ENCODE measurements at places on chromosomes 7 and 10. TPM values are rescaled to one million over a fixed set of nuclear protein-coding genes. Genes with fewer than 3 reads are reported as not detected.

VENTX gene
- 0.48 TPM for total RNA-seq

EXOC6 gene
- 13.1 TPM for total RNA-seq

CUBN gene
- 0.37 TPM for total RNA-seq

KLF14 gene
- not detected for total RNA-seq

MSMB gene
- not detected for total RNA-seq

CALHM2 gene
- 18.0 TPM for total RNA-seq

WDR11 gene
- total RNA-seq, result 54.9 TPM

DNA sequence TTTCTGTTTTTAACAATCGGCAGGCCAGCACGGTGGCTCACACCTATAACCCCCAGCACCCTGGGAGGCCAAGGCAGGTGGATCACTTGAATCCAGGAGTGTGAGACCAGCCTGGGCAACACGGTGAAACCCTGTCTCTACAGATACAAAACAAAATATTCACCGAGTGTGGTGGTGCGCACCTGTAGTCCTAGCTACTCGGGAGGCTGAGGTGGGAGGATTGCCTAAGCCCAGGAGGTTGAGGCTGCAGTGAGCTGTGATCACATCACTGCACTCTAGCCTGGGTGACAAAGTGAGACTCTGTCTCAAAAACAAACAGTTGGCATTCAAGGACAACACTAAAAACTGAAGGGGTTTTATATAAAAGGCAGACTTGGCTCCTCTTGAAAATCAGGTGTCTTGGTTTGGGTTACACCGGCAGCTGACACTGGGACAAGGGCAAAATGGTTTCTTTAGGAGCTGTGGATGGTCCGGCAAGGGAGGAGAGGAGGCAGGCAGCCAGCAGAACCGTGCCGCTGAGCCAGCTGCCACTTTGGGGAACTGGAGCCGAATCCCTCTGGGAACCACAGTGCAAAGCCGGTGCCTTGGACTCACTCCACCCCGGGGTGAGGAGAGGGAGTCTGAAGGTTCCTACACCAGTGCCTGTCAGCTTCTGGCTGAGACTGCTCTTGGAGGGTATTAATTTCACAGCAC is 52.6 kb downstream of the CHST3 start:
- no peak for DNase-seq

GRCh38 chr7:135180122-135180521 is 9.6 kb upstream of the CYREN start:
- DNase-seq, result no peak

- DNase-seq, result no peak
Observed at GRCh38 chr7:68321076-68321639, 1277.1 kb upstream of the AUTS2 start.

DNA sequence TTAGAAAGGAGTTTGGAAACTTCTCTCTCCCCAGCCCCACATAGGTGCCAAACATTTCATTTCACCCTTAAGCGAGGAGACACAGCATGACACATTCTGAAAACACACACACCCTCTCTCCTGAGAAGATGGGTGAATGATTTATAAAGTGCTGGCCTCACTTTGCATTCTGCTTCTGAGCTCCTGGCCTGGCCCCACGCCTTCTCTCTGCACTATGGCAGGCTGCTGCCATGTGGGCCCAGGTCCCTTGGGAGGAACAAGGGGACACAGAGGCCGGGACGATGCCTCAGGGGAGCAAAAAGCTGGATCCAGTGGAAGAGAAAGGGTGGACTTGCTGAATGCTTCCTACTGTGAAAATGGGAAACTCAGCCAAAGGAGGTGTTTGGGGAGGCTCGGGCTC is 56.0 kb downstream of the CPXM2 start:
- no peak for DNase-seq

GRCh38 chr7:134669845-134670373 is 23.3 kb downstream of the BPGM start:
- peak; percentile 44 for DNase-seq

- no peak for DNase-seq
Observed at GRCh38 chr10:79628083-79628482, 17.3 kb downstream of the SFTPA1 start.

- DNase-seq, result no peak
Observed at GRCh38 chr7:84535580-84536270, 341.1 kb upstream of the SEMA3A start.

GRCh38 chr10:69567920-69568319 is 5.3 kb downstream of the NEUROG3 start:
- peak; percentile 15 for DNase-seq

DNA sequence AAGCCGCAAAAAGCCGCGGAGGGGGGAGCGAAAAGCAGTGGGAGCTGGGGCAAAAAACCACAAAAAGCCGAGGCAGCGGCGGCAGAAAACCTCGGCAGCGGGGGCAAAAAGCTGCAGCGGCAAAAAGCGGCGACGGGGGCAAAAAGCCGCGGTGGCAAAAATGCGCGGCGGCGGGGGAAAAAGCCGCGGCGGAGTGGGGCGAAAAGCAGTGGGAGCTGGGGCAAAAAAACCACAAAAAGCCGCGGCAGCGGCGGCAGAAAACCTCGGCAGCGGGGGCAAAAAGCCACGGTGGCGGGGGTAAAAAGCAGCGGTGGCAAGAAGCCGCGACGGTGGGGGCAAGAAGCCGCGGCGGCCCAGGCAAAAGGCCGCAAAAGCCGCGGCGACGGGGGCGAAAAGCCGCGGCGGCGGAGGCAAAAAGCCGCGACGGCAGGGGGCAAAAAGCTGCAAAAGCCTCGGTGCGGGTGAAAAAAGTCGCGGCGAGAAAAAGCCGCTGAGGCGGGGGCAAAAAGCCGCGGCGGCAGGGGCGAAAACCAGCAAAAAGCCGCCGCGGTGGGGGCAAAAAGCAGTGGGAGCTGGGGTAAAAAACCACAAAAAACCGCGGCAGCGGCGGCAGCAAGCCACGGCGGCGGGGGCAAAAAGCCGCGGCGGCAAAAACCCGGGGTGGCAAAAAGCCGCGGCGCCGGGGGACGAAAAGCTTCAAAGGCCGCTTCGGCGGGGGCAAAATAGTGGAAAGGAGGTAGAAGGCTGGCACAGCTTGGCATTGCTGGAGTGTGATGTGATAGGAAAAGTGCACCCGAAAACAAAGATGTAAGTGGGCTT is 135.9 kb downstream of the ZNF92 start:
- DNase-seq, result no peak

DNA sequence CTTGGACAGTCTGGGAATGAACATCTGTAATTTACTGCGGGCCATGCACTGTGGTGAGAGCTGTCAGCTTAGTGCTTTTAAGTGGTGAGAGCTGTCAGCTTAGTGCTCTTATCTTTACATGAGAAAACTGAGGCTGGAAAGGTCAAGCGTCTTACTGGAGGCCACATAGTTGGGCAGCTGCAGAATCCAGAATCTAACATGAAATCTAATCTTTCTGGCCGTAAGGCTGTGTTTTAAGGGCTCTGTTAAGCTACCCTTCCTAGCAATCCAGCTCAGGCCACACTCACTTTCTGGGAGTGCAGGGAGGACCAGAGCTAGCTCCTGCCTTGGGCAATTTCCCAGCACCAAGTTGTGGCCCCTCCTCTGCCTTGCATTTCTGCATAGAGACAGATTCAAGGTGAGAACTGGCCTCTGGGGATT is 70.2 kb downstream of the SORCS3 start:
- no peak for DNase-seq

DNA sequence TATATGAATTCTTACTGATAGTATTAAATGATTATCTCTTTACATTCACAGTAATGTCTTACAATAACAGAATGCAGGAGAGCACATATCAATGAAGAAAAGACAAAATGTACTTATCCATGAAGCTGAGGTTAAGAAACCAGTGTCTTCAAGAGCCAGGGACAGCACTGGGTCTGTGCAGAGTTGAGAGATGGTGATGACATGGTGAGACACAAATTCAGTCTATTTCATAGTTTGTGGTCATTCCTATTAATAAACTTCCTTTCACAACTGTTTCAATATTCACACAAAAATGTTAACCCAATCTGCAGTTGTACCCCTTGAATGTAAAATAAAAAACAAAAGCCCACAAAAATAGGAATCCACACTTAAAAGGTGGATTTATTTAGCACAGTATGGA is 5.3 kb upstream of the MAGI2 start:
- no peak for DNase-seq

DNA sequence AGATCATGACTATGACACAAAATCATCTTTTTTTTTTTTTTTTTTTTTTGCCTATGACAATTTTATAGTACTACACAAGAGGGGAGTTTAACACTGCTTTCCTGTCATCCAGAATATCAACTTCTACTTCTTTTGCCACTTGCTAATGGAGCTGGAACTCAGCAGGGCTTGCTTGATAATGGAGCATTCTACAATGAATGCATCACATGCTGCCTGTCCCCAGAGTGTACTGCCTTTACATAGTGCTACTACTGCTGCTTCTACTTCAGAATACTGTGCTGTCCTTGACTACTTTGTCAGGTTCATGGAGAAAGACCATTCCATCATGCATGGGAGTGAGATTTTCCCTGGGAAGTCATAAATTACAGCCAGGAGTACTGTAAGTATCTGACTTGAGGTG is 338.6 kb upstream of the SEMA3A start:
- no peak for DNase-seq

DNA sequence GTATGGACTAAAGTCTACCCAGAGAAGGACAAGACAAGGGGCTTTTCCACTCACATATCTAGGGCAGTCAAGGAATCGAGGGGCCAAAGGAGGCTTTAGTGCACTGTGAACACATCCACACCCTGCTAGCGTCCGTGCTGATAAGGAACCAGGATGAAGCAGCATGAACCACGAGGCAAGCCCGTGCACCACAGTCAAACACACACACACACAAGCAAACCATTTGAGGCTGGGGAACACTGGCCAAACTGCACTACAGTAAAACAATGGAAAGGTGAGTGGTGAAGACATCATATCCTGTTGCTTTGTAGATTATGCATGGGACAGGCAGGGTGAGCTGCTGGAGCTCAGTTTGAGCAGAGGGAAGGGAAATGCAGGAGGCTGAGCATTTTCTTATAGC is 177.4 kb upstream of the CDCA7L start:
- DNase-seq, result no peak

DNA sequence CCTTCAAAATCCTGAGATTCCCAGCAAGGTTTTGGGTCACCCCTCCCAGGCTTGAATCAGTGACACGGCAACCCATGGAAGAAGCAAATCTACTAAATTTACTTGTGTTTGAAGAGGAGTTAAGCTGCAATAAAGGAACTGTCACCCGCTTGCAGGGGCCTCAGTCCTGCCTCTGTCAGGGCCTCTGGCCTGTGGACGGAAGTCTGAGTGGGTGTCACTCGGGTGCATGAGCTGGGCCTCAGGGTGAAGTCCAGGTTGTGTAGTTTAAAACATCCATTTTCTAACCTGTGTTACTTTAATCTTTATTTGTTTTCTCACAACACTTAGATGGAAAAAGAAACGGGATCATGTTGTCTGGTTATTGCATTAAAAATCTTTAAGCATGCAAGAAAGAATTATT is 234.9 kb downstream of the ADARB2 start:
- DNase-seq, result no peak

- no peak for DNase-seq
Observed at GRCh38 chr10:43803791-43804190, 155.1 kb upstream of the ZNF32 start.

GRCh38 chr7:120611975-120612374 is 246.0 kb downstream of the TSPAN12 start:
- DNase-seq, result no peak

- DNase-seq, result no peak
Observed at GRCh38 chr10:649445-649797, 40.0 kb downstream of the DIP2C start.

DNA sequence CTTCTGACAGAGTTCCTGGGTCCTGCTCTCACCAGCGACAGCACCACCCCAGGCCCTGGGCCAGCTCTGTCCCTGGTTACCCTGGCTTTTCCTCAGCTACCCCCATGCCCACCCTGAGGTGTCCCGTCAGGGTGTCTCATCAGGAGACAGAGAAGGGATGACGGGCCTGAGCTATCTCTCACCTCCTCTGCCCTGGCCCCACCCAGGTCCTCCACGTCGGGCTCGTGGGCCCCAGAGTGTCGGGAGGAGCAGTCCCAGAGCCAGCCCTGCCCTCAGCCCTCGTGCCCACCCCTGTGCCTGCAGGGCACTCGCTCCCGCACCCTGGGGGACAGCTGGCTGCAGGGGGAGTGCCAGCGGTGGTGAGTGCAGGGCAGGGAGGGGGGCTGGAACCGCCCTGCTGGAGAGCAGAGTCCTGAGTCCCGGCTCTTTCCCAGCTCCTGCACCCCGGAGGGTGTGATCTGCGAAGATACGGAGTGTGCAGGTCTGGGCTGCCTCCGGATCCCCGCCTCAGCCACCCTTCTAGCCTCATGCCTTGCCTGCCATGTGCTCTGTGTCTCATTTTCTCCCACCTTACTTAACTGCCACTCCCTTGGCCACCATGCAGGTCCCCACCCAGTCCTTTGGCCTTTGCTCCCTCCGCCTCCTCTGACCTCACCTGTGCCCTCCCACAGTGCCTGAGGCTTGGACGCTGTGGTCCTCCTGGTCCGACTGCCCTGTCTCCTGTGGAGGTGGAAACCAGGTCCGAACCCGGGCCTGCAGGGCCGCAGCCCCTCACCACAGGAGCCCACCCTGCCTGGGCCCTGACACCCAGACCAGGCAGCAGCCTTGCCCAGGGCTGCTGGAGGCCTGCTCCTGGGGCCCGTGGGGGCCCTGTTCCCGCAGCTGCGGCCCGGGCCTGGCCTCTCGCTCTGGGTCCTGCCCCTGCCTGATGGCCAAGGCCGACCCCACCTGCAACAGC is 16.7 kb upstream of the ZNF862 start:
- DNase-seq, result peak; percentile 38

GRCh38 chr7:139186146-139186545 is 44.9 kb upstream of the UBN2 start:
- DNase-seq, result no peak

DNA sequence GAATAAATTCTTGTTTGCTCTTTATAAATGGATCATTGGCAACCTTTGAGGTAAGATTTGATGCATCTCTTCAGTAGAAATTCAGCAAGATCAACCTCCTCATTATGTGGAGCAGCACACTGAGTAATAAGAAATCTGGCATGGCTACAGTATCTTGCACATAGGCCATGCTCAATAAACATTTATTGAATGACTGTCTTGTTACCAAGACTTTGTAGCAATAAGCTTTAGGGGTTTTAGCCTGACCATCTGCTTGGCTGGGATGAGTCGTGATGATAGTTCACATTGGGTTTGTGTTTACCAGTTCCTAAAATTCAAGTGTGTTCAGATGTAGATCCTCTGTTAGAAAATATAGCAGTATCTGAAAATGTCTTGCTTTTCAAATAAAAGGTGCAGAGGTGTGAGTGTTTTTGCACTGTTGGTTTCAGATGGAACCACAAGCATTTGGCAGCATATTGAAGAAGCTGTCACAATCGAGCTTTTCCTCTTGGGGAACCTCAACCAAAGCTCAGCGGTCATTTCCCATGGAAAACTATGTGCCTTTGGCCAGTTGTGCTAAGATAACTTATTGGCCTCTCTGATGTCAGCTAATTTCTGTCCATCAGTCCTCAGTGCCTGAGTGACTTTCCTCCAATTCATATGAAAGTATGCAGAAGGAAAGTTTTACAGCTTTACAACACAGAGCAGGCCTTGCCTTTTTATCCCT is 442.6 kb downstream of the GFRA1 start:
- DNase-seq, result no peak

- DNase-seq, result no peak
Observed at GRCh38 chr10:58414270-58415041, 29.2 kb downstream of the TFAM start.

GRCh38 chr7:154929006-154929726 is 73.8 kb downstream of the PAXIP1 start:
- DNase-seq, result peak; percentile 39

- DNase-seq, result no peak
Observed at GRCh38 chr10:118383063-118383689, 41.1 kb upstream of the FAM204A start.
